Retinal pigment epithelial cell (primary cell): ENCODE measurements at places on chromosomes 13 and 19.

DNA sequence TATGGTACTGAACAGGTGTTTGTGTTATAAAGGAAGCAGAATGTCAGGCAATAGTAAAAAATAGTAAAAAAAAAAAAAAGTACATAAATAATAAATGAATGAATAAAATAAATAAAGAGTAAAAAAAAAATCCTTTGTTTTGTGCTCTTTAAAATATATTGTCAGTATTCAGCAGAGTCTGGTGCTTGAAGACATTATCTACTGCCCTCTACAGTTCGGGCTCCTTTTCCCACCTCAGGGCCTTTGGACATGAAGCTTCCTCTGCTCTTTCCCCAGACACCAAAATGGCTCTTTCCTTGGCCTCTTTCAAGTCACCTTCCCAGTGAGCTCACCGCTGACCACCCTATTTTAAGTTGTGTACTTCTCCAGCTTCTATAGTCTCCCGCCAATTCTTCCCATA is 137.5 kb downstream of the TNFRSF19 start:
- no peak for DNase-seq

DNA sequence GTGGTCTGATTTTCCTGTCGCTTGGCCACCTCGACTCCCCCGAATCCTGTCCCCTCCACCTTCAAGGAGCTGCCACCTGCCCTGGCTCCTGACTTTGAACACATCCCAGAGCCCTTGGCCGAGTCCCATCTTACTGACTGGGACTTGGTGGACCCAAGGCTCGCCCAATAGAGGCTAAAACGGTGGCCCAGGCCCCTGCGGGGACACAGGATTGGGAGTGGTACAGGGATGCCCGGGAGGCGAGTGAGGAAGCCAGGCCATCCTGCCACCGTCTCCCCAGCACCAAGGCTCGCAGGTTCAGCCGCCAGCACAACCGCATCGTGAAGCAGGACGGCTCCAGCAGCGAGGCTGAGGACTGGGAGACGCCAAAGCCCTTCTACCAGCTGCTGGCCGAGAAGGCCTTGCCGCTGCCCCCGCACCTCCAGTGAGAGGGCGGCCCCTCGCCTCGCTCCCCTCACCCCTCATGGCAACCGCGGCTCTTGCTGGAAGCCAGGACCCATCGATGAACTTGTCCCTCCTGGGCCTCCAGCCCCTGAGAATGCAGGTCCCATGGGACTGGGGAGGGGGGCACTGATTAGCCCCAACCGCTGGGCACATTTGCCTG is 5.3 kb downstream of the SIX5 start:
- DNase-seq: no peak

GRCh38 chr13:101303521-101303920 is 112.8 kb downstream of the NALCN start:
- DNase-seq: no peak

GRCh38 chr19:17473041-17473440 is 2.7 kb downstream of the SLC27A1 start:
- DNase-seq: no peak

DNA sequence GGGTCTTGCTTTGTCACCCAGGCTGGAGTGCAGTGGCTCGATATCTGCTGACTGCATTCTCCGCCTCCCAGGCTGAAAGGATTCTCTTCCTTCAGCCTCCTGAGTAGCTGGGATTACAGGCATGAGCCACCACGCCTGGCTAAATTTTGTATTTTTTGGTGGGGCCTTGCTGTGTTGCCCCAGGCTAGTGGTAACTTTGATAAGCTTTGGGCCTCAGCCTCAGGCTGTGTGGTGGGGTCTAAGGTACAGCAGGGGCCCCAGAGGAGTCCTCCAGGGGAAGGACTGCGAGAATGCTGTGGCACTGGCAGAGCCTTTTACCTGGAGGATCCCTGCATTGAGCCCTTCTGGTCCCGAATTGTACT is 7.2 kb downstream of the DOT1L start:
- no peak for DNase-seq
